ENCODE measurements at places on chromosomes 4 and X. TPM values are rescaled to one million over a fixed set of nuclear protein-coding genes. Genes with fewer than 3 reads are reported as not detected.
A peak's percentile ranks its signal among the peaks of the same experiment; 100 is the strongest.

GRCh38 chr4:185128272-185129119 lies 14.6 kb upstream of the SLC25A4 start:
- no peak overlapping the region for H3K27ac ChIP-seq
- peaks cover 8% of the 10 kb centered on the region for H3K27me3 ChIP-seq
- no peaks in the 10 kb centered on the region for H3K4me1 ChIP-seq
- peaks cover 4% of the 10 kb centered on the region for H3K36me3 ChIP-seq

DNA sequence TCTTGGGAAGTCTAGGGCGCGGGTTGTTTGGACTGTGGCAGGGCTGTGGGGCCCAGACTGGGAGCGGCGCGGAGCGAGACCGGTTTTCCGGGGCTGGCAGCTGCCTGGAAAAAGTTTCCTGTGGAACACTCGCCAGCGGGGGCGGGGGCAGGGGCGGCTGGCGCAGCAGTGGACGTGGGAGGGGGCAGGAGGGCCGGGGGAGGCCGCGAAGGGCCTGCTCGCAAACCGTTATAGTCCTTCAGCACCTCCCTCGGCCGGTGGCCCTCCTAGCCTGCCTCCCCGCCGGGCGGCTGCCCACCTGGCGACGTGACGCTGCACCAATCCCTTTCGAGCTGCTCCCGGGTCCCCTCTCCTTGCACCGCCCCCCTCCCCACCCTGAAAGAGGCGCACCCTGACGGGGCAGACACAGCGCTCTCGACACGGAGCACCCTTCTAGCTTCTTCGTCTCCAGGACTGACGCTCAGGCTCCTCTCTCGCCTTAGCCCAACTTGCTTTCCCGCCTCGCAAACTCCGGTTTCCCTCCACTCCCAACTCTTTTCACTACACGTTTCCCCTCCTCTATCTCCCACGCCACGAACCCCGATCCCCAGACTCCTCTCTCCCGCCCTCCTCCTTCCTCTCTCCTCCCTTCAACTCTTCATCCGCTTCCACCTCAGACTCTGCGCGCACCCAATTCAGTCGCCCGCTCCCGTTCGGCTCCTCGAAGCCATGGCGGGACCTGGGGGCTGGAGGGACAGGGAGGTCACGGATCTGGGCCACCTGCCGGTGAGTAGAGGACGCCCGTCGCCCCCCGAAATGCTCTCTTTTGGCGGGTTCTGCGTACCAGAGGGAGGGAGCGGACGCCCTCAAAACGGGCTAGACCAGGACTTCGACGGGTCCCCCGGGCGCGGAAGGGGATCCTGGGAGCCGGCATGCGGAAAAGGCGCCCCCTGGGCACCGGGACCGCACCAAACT lies at the start of gene NRK:
Gene NRK, plus strand, starts transcription at position 402 of the 954 bp plus-strand sequence. Its CDS starts 307 bp downstream, at position 709.
- H3K4me1 ChIP-seq: no peaks in the 10 kb centered on the region
- H3K27me3 ChIP-seq: no peaks in the 10 kb centered on the region
- no peaks in the 10 kb centered on the region for H3K36me3 ChIP-seq
- peak; percentile 51 for DNase-seq

- no peaks in the 10 kb centered on the region for H3K27me3 ChIP-seq
- H3K27ac ChIP-seq: peak overlapping the region; percentile 12
- DNase-seq: no peak
- peaks cover 25% of the 10 kb centered on the region for H3K36me3 ChIP-seq
These were observed 13.8 kb downstream of the FHDC1 start for GRCh38 chr4:152949930-152950329.

- peaks cover 15% of the 10 kb centered on the region for H3K36me3 ChIP-seq
- no peaks in the 10 kb centered on the region for H3K27me3 ChIP-seq
- DNase-seq: no peak
- H3K4me3 ChIP-seq: no peak overlapping the region
- H3K27ac ChIP-seq: no peak overlapping the region
- H3K4me1 ChIP-seq: peaks cover 4% of the 10 kb centered on the region
These were observed 130.9 kb downstream of the AFAP1 start for GRCh38 chr4:7808752-7809151.

- H3K4me3 ChIP-seq: no peak overlapping the region
- no peak for DNase-seq
- H3K27me3 ChIP-seq: no peaks in the 10 kb centered on the region
- H3K4me1 ChIP-seq: no peaks in the 10 kb centered on the region
- no peaks in the 10 kb centered on the region for H3K36me3 ChIP-seq
These were observed 101.9 kb upstream of the BCOR start for GRCh38 chrX:40199704-40200103.

GRCh38 chrX:136204571-136204970 lies 46.6 kb downstream of the MAP7D3 start:
- H3K4me1 ChIP-seq: no peaks in the 10 kb centered on the region
- no peak overlapping the region for H3K4me3 ChIP-seq
- H3K27me3 ChIP-seq: no peaks in the 10 kb centered on the region
- peaks cover 17% of the 10 kb centered on the region for H3K36me3 ChIP-seq

GRCh38 chr4:157204634-157205244 lies 15.8 kb upstream of the GRIA2 start:
- H3K27me3 ChIP-seq: no peaks in the 10 kb centered on the region
- peak; percentile 86 for DNase-seq
- no peak overlapping the region for H3K4me3 ChIP-seq
- no peaks in the 10 kb centered on the region for H3K36me3 ChIP-seq
- no peaks in the 10 kb centered on the region for H3K4me1 ChIP-seq
- H3K27ac ChIP-seq: no peak overlapping the region

- H3K27me3 ChIP-seq: no peaks in the 10 kb centered on the region
- H3K36me3 ChIP-seq: peaks cover 3% of the 10 kb centered on the region
- no peak overlapping the region for H3K4me3 ChIP-seq
- peak; percentile 39 for DNase-seq
- H3K4me1 ChIP-seq: no peaks in the 10 kb centered on the region
- no peak overlapping the region for H3K27ac ChIP-seq
These were observed 137.8 kb upstream of the FRG1 start for GRCh38 chr4:189802884-189803283.

DNA sequence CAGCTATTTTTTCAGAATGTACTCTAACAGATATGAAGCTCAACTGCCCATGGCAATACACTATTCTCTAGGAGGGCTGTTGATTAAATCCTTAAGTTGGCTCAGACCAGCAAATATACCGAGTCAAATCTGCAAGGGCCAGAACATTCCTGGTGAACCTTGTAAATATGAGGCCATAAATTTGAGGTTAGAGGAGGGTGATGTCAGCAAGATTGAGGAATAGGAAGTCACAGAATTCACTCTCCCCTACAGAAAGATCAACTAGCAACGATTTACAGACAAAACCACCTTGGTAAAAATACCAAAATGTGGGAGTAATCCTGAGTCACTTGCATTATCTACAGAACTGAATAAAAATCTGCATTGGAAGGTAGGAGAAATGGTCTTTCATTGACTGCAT lies 399.3 kb downstream of the GPM6A start:
- H3K4me3 ChIP-seq: no peak overlapping the region
- H3K36me3 ChIP-seq: peaks cover 12% of the 10 kb centered on the region
- no peaks in the 10 kb centered on the region for H3K4me1 ChIP-seq
- no peaks in the 10 kb centered on the region for H3K27me3 ChIP-seq

Gene SLC38A5
- 28.3 TPM for total RNA-seq

Gene ADH1A
- total RNA-seq: not detected

Data from H9 (cell line).